ENCODE measurements at places on chromosomes 13 and 19.
A peak's percentile ranks its signal among the peaks of the same experiment; 100 is the strongest.

- DNase-seq: peak; percentile 98
These were observed at the start of gene HNRNPL for GRCh38 chr19:38849860-38850435. HNRNPL (minus strand) TSS chr19:38849986; CDS start chr19:38849966, 20 bp downstream.

DNA sequence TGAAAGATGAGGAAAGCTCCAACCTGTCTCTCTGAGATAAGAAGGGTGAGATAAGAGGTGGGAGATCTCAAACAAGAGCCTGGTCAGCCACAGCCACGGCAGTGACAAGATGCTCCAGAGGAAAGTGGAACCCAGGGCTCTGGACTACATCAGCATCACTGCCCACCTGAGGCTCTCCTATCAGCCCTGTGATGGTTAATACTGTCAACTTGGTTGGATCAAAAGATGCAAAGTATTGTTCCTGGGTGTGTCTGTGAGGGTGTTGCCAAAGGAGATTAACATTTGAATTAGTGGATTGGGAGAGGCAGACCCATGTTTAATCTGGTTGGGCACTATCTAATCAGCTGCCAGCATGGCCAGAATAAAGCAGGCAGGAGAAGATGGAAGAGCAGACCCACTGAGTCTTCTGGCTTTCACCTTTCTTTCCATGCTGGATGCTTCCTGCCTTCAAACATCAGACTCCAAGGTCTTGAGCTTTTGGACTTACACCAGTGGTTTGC lies 476.6 kb upstream of the NBEA start:
- no peak for DNase-seq

DNA sequence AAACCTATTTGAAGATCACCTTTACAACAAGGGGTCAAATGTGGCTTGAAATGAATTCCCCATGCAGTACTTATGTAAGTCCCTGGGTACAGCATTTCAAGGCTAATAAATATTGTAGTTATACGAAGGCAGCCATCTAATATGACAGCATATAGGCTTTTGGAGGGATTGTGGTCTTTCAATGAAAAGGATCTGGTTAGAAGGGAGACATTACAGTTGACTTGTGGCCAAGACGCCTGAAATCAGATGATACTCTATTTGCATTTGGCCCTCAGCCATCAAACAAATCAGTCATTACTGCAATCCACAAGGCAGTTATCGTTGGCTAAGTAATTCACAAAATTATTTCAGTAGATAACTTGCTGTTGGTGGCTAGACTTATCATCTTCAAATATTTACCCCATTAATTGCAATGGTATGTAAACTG lies 242.7 kb downstream of the DCLK1 start:
- no peak for DNase-seq

- DNase-seq: no peak
These were observed 1135.0 kb downstream of the SLITRK1 start for GRCh38 chr13:82747291-82747690.
